ENCODE measurements at places on chromosomes 3 and 15. TPM values are rescaled to one million over a fixed set of nuclear protein-coding genes. Genes with fewer than 3 reads are reported as not detected.
A peak's percentile ranks its signal among the peaks of the same experiment; 100 is the strongest.

The TRANK1 gene
- 0.91 TPM for total RNA-seq

The ZMYND10 gene
- total RNA-seq = not detected

The ZNF774 gene
- total RNA-seq = 0.66 TPM

The KCNMB3 gene
- total RNA-seq = 0.13 TPM

The SLC28A1 gene
- total RNA-seq = not detected

The ACAD11 gene
- total RNA-seq = 6.4 TPM

The HYKK gene
- total RNA-seq = 4.1 TPM

The RTP3 gene
- not detected for total RNA-seq

The STRIT1 gene
- total RNA-seq = not detected

The SCAMP5 gene
- 0.29 TPM for total RNA-seq

The B3GNT5 gene
- total RNA-seq = 0.66 TPM

The FAM107A gene
- not detected for total RNA-seq

The BFSP2 gene
- total RNA-seq = not detected

The TCF12 gene
- 69.5 TPM for total RNA-seq

DNA sequence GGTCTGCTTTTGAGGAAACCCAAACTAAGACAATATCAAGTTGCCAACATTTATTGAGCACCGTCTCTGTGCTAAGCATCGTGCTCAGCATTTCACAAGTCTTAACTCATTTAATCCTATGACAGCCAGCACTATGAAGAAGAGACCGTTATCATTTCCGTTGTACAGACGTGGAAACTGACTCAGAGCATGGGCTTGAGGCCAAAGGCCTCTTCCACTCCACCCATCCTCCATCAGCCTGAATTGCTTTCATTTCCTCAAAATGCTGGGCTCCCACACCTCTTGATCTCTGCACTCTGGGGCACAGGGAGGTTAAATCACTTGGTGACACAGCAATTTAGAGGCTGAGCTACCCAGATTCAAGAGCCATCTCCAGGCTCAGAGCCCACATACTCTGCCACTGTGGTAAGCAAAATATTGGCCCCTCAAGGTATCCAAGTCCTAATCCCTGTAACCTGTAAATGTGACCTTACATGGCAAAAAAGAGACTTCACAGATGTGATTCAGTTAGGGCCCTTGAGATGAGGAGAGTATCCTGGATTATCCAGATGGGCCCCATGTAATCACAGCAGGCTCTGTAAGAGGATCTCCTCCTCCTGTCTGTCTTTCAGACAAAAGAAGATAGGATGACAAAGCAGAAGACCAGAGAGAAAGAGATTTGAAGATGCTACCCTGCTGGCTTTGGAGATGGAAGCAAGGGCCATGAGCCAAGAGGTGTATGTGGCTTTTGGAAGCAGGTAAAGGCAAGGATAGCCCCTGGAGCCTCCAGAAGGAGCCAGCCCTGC, 24.3 kb upstream of the FLNB start:
- DNase-seq = peak; percentile 75

GRCh38 chr3:198032039-198032936, 72.3 kb downstream of the LMLN start:
- no peak for DNase-seq

GRCh38 chr3:115830764-115831395, 207.6 kb downstream of the GAP43 start:
- no peak for DNase-seq

DNA sequence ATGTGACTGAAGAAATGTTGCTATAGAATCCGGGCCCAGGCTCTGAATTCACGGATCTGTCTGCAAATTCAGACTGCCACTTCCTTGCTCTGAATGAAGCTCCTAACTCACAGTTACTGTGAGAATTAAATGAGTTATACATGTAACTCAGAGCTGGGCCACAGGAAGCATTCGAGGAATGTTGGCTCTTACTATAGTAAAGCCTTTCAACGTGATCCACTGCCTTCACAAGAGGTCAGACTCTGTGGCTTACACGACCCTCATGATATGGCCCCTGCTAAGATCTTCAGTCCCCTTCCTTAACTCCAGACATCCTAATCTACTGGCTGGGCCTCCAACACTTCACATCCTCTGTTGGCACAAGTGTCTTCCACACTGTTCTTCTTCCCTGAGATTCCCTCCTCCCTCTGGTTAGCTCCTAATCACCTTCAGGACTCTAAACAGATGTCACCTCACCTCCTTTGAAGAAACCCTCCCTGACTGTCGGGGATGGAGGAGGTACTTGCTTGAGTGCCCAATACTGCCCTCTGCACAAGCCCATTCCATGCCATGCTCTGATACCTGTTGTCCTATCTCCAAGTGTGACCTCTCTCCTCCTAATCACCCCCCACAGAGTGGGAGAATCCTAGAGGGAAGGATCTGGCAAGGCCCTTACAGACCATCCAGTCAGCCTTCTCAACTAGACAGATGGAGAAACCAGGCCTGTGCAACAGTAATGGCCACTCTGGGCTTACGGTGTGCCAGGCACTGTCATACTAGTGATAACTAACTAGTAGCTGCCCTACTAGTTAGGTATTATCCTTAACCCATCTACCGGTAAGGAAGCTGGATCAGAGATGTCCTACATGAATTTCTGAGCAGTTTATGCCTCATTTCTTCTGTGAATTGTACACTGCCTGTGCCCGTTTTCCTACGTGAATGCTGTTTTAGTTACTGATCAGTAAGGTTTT, 1.3 kb downstream of the ACTR8 start:
- DNase-seq = peak; percentile 7

DNA sequence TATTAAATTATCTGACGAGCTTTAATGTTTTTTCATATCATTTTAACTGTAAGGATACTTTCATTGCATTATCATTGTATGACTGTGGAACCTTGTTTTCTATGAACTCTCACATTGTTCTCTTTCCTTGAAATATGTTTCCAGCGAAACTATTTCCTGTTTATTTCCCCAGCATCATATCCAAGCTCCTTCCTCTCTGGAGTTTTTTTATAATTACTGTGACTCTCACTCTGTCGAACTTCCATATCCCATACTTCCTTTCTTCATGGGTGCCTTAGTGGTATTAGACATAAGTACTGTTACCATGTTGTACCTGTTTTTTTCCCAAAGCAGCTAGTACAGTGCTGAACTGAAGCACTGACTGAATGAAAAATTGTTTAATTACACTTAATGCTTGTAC, 373.6 kb upstream of the CNTN3 start:
- DNase-seq = no peak

DNA sequence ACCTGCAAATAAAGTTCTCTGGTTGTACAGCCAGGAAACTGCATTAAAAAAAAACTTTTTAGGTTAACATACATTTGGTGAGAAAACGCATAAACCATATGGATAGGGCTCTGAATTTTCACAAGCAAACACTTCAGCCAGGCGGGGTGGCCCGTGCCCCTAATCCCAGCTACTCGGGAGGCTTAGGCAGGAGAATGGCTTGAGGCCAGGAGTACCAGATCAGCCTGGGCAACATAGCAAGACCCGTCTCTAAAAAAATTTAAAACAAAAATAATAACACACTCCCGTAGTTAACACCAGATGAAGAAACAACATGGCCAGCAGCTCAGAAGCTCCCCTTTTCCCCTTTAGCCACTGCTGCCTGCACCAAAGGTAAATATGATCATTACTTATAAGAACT, 3.2 kb upstream of the RPL14 start:
- no peak for DNase-seq

GRCh38 chr3:24520101-24520495, 25.4 kb upstream of the THRB start:
- DNase-seq = no peak

DNA sequence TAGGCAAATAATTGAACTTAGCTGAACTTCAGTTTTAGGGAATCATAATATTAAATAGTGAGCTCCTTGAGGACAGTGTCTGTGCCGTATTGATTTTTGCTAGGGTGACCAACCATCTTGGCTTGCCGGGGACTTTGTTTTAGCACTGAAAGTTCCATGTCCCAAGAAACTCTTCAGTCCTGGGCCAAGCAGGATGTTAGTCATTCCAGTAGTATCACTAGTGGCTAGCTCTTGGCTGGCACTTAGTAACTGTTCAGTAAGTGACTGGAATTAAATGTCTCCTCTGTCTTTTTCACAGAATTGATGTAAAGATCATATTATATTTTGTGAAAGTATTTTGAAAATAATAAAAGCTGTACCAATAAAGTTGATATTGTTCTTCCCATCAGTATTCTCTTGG, 42.3 kb downstream of the RSRC1 start:
- no peak for DNase-seq

DNA sequence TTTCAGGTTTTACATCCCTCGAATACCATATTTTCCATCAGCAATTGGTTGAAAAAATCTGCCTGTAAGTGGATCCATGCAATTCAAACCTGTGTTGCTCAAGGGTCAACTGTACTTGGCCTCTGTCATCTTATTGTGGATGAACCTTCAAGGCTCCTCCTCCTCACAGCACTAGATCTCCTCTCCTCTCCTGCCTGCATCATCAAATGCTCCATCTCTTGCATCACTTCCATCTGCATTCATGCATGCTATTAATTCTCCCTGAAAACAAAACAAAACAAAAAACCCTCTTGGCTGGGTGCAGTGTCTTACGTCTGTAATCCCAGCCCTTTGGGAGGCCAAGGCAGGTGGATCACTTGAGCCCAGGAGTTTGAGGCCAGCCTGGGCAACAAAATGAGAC, 10.1 kb downstream of the BCL2L10 start:
- no peak for DNase-seq

- DNase-seq = no peak
Measured at GRCh38 chr3:152454076-152454875, 185.5 kb downstream of the MBNL1 start.

DNA sequence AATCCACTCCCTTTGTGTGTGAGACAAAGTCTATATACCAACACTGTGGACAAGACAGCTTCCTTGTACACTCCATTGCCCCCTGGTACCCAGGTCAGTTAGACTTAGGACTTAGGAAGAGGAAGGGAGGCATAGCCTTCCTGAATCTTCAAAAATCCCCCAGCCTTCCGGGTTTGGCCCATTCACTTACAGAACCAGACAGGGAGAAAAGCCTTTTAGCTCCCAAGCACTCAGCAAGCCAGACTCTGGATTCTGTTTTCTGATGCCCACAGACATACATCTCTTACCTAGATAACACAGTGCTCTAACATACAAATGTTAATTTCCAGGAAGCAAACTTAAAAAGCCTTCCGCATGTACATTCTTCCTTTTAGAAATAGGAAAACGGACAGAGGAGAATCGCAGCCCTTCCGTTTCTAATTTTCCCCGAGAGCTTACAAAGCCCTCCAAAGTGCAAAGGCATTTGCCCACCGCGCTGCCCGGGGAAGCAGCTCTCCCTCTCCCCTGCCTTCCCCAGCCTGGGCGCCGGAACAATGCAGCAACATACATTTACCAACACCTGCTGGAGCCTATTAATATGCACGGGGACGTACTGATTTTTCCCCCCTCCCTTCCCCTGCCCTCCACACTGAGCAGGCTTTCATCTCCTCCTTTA, 442.0 kb downstream of the MAGI1 start:
- DNase-seq = no peak

DNA sequence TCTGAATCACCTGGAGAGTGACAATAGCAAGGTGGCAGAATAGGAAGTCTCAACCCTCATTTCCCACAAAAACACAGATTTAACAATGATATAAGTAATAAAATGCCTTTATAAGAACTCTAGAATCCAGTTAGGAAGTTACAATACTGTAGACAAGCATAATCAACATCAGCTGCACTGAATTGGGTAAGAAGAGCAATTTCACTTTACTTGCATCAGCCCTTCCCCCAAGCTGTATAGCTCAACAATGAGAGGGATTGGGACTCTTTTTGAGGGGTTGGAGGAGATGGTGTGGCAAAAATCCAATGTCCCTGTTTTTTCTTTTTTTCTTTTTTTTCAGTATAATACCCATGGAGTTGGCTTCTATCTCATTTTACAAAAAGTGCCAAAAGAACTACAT, 63.1 kb downstream of the SERP1 start:
- no peak for DNase-seq

DNA sequence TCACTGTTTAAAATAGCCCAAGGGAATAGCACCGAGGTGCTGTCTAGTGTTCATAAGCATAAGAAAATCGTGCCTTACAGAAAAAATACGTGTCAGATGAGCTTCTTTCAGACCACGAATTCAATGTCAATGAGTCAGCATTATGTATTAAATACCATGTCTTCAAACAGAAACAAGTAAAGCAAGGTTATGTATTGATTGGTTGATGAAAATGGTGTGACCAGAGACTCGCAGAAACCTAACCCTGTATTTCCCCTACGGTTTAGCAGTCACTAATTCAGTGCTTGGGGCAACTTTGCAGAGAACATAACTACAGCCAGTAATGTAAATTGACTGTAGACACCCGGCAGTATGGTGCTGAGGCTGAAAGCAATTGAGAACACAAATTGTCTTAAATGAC, 307.7 kb downstream of the IL5RA start:
- DNase-seq = no peak

DNA sequence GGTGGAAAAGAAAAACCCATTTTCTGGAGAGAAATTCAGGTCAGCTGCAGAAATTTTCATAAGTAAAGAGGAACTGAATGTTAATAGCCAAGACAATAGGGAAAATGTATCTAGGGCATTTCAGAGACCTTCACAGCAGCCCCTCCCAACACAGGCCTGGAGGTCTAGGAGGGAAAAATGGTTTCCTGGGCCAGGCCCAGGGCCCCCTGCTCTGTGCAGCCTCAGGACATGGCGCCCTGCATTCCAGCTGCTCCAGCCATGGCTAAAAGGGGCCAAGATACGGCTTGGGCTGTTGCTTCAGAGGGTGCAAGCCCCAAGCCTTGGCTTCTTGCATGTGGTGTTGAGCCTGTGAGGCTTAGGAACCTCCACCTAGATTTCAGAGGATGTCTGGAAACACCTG, 92.2 kb downstream of the C3orf70 start:
- DNase-seq = no peak

GRCh38 chr15:63466378-63467192, 37.8 kb upstream of the USP3 start:
- peak; percentile 67 for DNase-seq

GRCh38 chr3:66463730-66464511, 36.9 kb downstream of the LRIG1 start:
- no peak for DNase-seq

GRCh38 chr3:150636258-150636657, 33.1 kb downstream of the SELENOT start:
- no peak for DNase-seq

DNA sequence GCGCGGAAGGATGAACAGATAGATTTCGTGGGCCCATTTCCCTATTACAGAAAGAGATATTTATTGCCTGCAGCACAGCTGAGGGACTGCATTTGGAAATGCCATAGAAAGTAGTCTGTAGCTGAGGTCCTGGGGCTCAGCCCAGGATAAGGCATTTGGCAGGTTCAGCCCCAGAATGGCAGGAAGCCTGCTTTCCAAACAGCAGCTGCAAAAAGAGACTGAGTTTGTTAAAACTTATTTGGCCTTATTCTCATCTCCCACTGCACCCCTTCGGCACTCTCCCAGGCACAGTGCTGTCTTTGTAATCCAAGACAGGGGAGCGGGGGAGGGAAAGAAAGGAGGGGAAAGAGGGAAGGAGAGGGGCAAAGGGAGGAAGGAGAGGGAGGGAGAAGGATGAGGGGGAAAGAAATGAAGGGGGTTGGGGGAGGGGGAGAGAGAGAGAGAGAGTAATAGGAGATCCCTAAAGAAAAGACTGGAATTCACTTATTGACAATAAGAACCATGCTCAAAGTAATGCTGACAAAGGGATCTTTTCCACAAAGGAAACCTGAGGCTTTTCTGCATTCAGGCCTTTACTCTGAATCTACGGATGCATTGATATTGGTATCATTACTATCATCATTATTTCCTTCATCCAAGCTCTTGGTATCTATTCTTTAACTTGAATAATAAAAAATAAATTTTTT, 94.0 kb upstream of the LRRN1 start:
- no peak for DNase-seq
